Spinal cord (tissue), 10 donors: ENCODE measurements at places on chromosomes 5 and 9. TPM values are rescaled to one million over a fixed set of nuclear protein-coding genes. Genes with fewer than 3 reads are reported as not detected.

DNA sequence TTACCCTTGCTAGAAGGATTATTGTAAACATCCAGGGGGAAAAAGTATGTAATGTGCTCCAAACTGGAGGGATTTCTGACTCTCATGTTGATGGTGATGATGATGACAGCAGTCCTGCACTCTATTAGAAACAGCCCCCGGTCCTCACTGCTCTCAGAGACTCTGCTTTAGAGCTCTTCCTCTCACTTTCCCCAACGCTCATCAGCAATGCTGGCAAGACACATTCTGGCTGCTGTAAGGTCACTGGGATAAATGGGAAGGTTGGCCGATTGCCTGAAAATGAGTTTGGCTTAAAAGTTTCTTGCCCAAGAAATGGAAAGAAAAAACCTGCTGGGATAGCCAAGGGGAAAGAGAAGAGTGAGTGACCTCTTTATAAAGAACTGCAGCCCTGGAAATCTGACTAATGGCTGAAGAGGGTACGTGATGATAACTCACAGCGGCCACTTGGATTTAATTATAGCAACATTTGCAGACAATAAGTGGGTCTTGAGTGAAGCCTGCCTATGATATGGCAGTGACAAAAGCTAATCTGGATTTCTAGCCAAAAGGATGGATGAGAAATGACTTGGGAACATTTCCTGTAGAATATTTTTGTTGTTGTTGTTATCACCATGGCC, 235.8 kb downstream of the TMEM38B start:
- no peak for DNase-seq

Gene GOLM1
- total RNA-seq, result 134 TPM

- DNase-seq, result peak; percentile 26
These were observed 137.3 kb downstream of the KIAA0825 start for GRCh38 chr5:94481059-94481458.

DNA sequence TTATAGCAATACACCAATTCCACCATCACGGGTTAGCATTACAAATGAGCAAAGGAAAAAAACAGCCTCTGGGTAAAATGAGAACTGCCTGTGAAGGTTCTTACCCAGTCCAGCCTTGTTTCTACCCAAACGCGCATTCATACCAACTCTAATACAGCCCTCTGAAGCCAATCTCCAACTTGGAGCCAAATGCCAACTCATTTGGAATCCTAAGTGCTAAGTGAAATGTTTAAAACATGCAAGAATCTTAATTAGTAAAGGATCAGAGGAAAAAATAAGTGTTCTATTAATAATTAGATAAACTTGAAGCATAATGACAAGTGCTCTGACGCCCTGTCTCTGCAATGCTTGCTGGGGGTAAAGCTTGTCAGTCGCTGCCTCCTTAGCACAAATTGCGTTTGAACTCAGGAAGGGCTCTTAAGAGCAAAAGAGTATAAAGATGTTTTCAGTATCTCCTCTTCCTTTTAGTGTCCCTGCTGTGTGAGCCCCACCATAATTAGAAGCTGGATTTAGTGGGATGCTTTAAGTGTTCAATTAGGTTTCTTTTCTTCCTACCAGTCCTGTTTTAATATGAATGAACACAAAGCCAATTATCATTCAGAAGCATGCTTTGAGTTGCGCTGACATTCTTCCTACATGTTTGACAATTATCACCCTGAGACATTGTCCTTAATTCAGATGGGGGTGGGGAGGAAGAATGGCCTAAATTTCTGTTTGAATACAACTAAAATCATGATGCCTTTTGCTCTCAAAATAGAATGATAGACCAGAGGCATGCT, 537.6 kb downstream of the DTWD2 start:
- no peak for DNase-seq

Gene SPINK13
- total RNA-seq, result not detected

DNA sequence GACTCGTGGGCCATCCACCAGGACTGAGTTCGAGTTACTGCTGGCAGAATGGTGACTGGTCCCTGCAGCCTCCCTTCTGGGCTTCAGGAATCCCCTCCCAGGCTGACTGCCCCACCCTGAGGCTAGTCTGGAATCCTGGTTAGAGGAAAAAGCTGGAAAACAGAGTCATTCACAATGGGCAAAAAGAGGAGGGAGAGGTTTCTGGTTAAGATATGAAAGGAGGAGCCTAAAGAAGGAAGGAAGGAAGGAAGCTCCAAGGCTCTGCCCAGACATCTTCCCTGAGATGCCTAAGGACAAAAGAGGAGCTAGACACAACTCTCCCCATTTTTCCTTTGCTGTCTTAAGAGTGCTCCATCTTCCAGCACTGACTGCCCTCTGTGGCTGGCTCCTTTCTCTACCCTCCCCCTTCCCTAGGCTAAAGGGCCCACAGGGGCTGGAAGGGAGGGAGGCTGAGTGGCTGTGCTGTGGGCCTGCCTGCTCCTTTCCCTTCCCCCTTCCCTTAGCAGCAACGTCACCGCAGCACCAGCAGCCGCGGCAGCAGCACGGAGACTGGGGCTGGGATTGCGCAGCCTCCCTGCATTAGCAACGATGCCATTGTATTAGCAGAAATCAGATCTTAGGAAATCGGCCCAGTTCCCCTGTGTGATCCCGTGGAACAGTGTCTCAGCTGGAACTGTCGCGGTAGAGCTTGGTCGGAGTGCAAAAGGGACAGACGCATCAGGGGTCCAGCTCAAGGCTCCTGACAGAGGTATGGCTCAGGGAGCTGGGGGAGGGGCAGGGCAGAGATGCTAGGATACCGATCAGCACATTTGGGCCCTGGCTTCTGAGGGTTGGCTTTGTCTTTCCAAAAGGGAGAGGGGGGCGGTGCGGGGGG, 48.7 kb downstream of the RUSC2 start:
- peak; percentile 84 for DNase-seq

Gene GCNT4
- total RNA-seq, result 1.5 TPM

Gene PDLIM4
- 28.1 TPM for total RNA-seq

GRCh38 chr9:126207256-126207655, 119.4 kb upstream of the MVB12B start:
- no peak for DNase-seq

Gene CCNI2
- total RNA-seq, result 0.69 TPM
